ENCODE measurements at places on chromosomes 7 and 10.
A peak's percentile ranks its signal among the peaks of the same experiment; 100 is the strongest.

- no peak for DNase-seq
Measured at GRCh38 chr7:8931906-8932646, 498.7 kb downstream of the NXPH1 start.

GRCh38 chr7:86262781-86263180, 380.9 kb upstream of the GRM3 start:
- DNase-seq, result no peak

- no peak for DNase-seq
Measured at GRCh38 chr7:2201128-2201527, 31.6 kb downstream of the MAD1L1 start.

DNA sequence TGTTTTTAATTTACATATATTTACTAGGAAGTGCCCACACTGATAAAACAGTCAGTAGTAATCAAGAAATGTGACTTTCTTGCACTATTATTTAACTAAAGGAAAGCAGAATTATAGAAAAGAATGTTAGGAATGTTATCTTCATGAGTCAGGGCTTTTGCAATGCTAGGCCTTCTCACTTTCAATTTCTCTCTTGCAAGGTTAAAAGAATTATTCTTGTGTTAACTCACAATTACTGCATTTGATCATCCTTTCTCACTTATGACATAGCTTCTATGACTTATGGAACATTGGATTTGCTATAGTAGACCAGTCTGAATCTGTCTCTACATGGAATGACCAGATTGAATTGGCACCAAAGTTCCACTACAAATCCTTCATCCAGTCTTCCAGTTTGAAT, 192.4 kb downstream of the SDK1 start:
- no peak for DNase-seq

DNA sequence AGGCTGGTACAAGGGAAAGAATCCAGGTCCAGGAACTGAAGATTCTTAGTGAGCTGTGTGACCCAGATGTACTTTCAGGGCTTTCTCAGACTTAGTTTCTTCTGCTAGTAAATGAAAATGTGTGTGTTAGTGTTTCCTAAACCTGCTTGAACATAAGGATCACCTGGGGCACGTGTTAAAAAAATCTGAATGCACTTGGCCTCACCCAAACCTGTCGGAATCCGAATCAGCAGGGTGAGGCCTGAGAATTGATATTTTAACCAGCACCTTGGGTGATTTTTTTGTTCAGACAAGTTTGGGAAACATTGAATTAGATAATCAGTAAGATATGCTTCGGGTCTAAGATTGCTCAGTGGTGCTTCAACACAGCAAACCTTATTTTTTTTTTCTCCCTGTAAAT, 59.7 kb downstream of the ZNF365 start:
- no peak for DNase-seq

DNA sequence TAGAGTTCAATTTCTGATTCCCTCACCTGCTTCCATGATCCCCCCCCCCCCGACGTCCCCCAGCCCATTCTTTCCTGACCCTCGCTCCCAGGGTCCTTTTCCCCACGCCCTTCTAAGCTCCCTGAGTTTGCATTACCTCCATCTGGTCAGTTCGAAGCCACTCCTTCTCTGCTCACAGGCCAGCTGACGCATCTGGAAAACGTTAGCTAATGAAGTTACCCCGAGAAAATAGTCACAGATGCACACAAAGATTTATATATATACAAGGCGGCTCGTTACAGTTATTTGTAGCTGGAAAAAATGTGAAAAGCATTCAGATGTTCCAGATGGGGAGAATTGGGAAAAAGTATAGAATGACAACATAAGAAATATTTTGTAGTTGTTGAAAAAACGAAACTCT, 630.0 kb upstream of the FOXK1 start:
- DNase-seq, result no peak

GRCh38 chr10:55160655-55161283, 359.7 kb upstream of the PCDH15 start:
- DNase-seq, result no peak

GRCh38 chr10:59971915-59972314, 65.6 kb upstream of the CCDC6 start:
- no peak for DNase-seq

- no peak for DNase-seq
Measured at GRCh38 chr10:74839708-74840107, 13.3 kb downstream of the KAT6B start.

GRCh38 chr10:76209135-76209534, 777.7 kb downstream of the LRMDA start:
- DNase-seq, result no peak

DNA sequence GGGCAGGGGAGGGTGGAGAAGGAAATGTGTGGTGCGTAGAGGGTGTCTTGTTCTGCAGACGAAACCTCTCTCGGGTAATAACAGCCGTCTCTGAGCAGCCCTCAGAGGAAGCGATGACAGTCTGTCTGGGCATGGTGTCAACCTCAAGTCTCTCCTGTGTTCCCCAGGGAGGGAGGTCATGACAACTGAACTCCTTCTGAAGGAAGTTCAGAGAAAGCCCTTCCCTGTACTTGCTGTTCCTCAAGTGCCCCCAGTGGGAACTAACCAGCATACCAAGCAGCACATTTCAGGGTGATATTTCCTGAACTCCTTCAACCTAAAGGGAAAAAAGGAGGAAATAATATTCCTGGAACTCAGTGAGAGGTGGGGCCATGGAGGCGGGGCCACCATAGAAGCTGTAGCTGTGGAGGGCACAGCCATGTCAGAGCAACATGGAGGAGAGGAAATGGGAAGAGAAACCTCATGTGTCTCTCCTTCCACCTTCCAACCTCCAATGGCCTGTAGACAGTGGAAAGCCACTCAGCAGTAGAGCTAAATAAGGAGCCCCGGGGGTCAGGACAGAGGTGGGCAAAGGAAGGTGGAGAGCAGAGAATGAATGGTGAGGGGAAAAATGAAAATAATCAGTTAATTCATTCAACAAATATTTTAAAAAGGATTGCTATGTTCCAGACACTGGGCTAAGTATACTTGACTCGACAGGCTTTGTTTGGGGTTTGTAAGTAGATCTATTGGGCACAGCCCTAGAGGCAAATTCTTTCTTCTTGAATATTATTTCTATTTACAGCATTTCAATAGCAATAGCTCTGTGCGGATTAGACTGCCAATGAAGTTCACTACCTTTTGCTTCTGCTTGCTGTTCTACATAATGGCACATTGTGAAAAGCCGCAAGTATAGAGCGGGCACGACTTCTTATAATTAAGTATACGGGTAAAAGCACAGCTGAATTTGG, 61.0 kb upstream of the AOAH start:
- DNase-seq, result peak; percentile 65

DNA sequence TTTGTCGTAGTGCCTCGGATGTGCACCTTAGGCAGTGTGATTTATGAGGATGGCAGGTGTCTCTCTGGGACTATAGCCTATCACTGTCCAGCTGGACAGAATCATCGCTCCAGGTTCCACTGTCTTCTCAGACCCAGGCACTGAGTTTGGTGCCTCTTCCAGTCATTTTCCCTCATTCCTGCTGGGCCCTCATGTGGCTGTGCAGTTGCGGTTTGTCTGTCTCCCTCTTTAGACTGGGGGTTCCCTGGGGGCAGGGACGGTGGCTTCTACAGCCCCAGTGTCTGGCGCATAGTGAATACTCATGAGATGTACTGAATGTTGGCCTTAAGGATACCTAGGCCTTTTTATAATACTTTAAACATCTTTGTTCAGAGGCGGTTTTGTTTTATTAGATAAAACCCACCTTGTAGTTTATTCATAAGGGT, 28.9 kb downstream of the CCM2 start:
- DNase-seq, result no peak

GRCh38 chr7:151083071-151083823, at the start of gene TMUB1:
TMUB1 (minus strand) TSS chr7:151083493; CDS start chr7:151082563, 930 bp downstream.
- peak; percentile 85 for DNase-seq

DNA sequence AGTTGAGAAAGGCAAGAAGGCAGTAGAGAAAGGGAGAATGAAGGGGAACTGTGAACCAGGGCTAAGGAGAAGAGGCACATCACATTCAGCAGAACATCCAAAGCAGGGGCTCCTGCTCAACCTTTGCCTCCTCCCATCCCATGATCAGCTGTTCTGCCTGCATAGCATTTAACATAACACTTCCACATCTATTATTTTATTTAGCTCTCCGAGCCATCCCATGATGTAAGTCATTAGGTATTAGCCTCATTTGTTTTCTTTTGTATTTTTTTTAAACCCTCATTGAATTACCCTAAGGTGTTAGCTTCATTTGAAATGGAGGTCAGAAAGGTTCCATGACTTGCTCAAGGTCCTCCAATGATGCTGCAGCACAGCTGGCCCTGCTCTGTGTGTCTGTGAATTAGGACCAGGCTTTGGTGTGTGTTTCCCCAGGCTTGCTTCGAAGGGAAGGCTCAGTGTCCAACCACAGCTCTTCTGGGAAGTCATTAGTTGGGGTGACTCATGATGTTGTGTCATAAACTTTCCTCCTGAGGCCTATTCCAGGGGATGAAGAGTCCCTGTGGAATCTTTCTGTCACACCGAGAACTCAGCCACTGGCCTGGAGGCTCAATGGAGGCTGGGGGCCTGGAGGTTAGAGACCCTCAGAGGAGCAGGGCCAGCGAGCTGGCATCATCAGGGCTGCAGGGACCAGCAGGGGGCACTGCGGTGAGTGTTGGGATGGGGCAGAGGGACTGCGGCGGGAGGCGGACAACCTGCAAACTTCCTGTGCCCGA, 16.5 kb downstream of the NPFFR1 start:
- peak; percentile 48 for DNase-seq

- DNase-seq, result peak; percentile 65
Measured at GRCh38 chr7:35380739-35381224, 126.9 kb upstream of the TBX20 start.

GRCh38 chr10:13758312-13758711, 171.5 kb downstream of the PRPF18 start:
- no peak for DNase-seq

- DNase-seq, result no peak
Measured at GRCh38 chr10:4543938-4544533, 282.0 kb upstream of the AKR1E2 start.

DNA sequence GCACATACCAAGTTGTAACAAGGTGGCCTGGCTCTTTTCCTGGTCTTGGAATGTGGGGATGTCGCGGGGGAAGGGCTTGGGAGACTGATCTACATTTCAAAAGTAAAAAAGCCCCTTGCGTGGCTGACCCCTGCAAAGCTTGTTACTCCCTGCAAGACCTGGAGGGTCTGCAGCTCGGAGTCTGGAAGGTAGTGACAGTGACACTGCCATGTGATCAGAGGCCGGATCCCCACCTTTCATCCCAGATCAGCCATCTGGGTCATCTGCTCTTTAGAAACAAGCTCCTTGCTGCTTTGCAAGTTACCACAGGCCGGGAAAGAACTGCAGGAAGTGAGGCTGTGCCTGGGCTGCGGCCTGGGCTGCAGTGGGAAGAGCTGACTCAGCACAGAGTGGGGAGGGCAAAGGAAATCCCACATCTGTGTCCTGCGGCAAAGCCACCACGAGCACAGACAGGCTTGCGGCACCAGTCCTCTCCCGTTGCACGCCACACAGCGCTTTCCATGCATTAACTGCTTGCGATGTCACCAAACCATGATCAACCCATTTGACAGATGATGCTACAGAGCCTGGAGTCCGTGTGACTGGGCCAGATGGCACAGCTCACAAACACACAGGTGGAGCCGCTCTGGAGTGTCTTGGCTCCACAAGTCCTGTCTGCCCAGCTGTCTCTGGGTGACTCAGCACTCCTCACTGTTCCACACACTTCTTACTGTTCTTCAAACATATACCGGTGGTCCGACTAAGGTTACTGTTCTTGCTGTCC, 97.7 kb downstream of the SH3PXD2A start:
- peak; percentile 47 for DNase-seq

GRCh38 chr10:60942788-60943315, 1.1 kb downstream of the RHOBTB1 start:
- no peak for DNase-seq

- no peak for DNase-seq
Measured at GRCh38 chr7:92815412-92815811, 21.0 kb downstream of the CDK6 start.

- peak; percentile 7 for DNase-seq
Measured at GRCh38 chr10:128083191-128083895, 42.9 kb downstream of the MKI67 start.

DNA sequence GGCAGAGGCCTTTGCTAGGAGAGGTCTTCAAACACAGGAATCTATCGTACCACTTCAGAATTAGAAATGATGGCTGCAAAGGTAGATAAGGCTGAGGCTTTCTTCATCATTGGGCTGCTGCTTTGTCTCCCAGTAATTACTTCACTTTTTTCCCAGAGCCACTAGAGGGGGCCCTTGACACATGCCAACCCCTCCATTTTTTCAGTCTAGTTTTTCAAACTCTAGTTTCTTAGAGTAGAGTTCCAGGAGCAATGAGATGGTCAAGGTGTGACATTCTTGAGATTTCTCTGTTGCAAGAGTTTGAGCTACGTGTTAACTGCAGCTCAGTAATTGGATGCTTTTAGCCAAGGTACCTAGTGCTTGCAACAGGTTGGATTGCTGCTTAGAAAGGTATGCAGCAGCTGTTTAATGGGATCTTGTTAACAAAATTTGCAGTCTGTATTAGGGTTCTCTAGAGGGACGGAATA, 33.8 kb upstream of the RBM20 start:
- no peak for DNase-seq

DNA sequence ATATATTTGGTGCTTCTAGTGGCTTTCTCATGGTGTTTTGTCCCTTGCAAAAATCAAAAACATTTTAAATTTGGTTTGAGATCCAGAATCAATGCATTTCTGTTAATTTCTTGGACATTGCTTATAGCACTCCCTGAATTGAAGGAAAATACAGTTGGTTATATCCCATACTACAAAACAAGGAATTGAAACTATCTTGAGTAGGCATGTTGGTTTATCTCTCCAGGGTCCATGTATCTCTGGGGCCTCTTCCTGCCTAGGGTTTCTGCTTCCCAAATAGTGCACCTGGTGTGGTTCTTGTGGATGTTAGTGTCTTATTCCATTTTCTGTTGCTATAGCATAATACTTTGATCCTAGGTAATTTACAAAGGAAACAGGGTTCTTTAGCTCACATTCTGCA, 212.4 kb downstream of the CAMK1D start:
- no peak for DNase-seq

DNA sequence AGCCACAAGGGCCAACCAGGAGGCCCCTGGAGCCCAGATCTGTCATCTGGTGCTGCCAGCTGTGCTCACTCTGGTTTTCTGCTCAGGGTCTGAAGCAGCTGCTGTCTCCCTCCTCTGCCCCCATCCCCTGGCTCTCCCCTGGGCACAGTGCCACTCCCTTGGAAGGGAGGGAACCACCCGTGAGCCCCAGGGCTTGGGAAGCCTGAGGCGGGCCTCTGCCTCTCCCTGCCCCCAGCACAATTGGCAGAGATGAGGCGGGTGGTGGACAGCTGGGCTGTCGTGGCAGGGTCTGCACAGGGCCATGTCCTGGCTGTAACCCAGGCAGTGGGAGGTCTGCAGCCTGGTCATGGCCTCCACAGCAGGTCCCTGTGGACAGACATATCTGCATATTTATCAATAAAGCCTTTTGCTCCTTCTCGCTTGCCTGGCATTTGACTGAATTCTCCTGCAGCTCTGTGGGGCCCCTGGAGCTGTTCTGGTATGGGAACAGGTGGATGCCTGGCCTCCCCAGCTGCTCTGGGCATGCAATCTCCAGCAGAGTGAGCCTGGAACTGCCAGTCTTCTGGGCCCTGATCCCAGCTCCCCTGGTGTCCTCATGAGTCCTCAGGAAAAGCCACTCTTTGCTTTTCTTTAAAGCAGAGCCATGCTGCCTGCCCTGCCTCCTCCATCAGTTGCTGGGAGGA, 1.6 kb upstream of the ANKRD2 start:
- no peak for DNase-seq

- no peak for DNase-seq
Measured at GRCh38 chr10:43816351-43817321, 168.0 kb upstream of the ZNF32 start.

All from upper lobe of left lung (tissue), 6 donors.